ENCODE measurements at places on chromosomes 7 and 10.

GRCh38 chr7:106419455-106420182, 134.8 kb upstream of the NAMPT start:
- DNase-seq, result no peak

DNA sequence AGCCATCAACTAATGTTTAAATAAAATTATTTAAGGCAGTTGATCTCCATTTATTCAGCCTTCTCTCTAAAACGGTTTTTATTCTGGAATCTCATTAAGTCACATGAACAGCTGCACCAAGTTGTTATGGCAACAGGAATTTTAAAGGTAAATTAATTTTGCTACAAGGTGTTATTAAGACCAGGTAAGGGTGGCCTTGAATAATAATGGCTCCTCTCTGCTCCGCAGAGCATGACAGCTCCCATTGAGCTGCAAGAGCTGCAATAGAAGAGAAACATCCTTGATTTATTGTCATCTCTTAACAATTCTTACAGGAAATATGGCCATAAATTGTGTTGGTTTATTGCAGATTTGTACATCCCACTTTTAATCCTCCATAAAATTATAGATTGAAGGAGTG, 165.8 kb downstream of the KLF6 start:
- DNase-seq, result no peak

DNA sequence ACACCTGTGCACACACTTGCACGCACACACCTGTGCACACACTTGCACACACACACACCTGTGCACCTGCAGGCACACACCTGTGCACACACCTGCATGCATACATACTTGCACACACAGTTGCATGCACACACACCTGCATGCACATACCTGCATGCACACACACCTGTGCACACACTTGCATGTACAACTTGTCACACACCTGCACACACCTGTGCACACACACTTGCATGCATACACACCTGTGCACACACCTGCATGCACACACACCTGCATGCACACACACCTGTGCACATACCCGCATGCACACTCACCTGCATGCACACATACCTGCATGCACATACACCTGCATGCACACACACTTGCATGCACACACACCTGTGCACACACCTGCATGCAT, 150.1 kb upstream of the RHEB start:
- no peak for DNase-seq

DNA sequence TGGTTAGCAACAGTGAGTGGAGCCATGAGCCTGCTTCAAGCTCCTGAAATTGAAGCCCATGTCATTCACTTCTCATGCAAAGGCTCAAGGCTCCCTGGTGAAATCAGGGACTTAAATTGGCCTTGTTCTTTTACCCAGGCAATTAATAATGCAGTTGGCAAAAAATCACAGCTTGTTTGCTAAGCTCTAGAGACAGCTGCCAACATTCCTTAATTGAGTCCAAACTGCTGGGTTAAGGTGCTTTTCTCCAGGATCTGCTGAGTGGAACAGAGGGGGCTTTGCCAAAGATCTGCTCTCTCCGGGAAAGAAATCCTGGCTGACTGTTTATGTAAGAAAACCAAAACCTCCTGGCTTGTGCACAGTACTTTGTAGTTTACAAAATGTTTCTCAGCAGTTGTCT, 257.6 kb upstream of the GHITM start:
- DNase-seq, result no peak

DNA sequence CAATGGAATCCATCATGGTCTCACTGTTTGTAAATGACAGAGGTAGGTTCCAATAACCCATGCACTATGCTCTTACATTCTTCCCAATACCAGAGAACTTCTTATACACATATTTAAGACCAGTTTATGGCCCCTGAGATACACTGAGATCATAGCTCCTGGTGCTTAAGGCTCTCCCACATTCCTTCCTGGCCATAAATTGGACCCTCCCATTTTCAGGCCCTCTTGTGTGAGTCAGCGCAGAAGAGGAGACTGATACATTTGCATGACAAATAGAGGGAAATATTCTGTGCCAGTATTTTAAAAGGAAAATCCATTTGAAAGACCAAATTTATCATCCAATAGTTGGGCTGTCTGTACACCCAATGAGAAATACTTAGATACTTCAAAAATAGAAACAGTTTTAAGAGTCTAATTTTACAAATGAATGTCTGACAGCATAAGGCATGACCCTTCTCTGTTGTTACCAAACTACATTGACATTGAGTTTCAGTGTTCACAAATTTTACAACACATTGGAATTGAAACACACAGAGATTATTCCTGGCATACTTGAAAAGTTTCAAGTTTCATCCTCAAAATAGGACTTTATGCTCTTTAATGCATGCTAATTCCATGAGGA, 35.3 kb downstream of the SLC16A9 start:
- DNase-seq, result no peak

- DNase-seq, result no peak
These were observed 67.7 kb downstream of the AKR1B1 start for GRCh38 chr7:134391223-134391622.

- DNase-seq, result no peak
These were observed 648.6 kb upstream of the CELF2 start for GRCh38 chr10:10368951-10369576.

- no peak for DNase-seq
These were observed 11.8 kb downstream of the GPR146 start for GRCh38 chr7:1055956-1056784.

- DNase-seq, result no peak
These were observed 16.1 kb downstream of the MYO1G start for GRCh38 chr7:44962483-44963251.

- DNase-seq, result no peak
These were observed 115.5 kb upstream of the LAMB4 start for GRCh38 chr7:108245523-108246226.

GRCh38 chr7:24902276-24902675, 77.7 kb downstream of the OSBPL3 start:
- DNase-seq, result no peak

DNA sequence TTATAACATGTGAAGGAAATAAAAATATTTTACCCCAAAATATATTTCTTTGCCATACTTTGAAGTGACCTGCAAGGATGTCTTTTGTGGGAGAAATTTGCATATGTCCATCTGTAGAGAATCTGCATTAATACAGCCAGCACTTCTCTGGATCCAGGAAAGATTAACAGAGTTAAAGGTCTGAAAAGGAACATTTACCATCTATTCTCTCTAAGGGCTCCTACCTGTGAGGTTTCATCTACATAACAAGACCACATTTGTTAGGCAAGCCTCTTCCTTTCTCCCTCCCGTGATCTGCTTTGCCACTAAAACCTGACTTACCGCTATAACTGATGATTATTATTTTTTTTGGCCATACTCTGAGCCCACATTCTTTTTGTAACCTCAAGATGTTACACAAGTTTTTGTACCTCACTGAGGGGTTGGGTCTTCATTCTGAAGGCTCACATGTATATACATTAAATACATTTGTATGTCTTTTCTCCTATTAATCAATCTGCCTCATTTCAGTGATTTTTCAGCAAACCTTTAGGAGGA, 129.4 kb downstream of the AKR1D1 start:
- DNase-seq, result no peak

DNA sequence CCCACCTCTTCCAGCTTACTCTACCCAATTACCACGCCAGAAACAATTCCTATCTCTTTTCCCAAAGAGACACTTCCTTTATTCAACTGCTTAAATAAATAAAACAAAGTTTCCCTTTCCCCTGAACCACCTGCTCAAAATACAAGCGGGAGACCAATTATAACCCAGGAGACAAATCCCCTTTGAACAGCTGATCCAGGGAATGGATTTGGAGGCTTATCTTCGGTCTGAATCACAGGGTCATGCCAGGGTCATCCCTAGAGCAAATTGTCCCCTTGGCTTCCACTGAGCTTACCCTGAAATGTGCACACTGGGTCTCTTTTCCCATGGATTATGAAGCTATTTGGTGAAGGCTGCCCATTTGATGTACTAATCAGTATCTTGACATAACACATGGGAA, 99.9 kb upstream of the JAZF1 start:
- DNase-seq, result no peak

GRCh38 chr7:50920031-50920635, 137.4 kb upstream of the GRB10 start:
- no peak for DNase-seq

DNA sequence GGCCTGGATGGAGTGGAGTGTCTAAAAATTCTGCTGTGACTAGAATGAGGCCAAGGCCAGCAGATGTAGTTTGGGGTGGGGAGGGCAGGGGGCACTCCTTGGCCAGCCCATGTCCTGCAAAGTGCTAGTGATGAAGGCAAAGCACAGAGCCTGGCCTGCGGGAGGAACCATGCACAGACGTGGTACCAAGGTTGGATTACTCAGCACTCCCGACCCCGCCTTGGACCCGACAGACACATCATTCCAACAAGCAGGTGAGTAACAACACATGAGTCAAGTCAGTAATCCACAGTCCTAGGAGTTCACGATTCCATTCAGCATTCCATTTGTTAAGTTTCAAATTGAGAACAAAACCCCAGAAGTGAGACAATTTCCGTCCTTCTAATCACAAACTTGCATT, 317.3 kb downstream of the TCERG1L start:
- no peak for DNase-seq

- no peak for DNase-seq
These were observed 41.5 kb downstream of the LGI1 start for GRCh38 chr10:93799155-93799708.

DNA sequence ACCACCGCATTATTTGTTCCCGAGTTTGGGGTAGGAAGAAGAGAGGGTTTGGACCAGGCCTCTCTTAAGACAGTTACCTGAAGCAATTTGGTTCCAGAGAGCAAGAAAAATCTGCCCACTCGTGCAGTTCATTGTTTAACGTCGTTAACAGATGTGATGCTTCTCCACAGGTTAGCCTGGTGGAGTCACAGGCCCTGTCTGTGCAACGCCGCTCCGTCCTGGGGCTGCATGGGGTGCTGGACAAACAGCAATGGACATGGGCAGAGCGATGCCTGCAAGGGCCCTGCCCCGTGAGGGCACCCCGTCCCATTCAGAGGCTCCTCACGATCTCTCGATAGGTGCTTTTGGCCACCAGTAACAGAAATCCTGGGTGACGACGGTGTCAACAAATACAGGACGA, 9.7 kb downstream of the FOXL3 start:
- DNase-seq, result no peak

DNA sequence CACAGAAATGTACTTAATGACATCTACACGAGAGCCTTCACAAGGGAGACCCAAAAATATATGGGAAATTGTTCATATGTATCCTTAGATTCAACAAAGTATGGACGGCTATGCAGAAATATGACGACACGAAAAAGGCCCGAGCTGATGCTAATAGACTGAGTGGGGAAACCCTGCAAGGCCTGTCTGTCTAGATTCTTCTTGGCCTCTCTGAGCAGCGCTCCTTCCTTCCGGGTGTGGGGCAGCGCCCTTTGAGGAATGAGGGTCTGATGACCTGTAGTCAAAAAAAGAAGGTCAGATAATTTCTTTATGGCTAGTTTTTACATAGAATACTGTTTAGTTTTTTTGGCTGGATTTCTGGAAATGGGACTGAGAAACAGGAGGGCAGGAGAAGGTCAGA, 192.8 kb upstream of the AKR1E2 start:
- DNase-seq, result no peak

GRCh38 chr10:125350519-125350918, 190.2 kb upstream of the CTBP2 start:
- DNase-seq, result no peak

- DNase-seq, result peak; percentile 23
These were observed 219.5 kb downstream of the KIAA1217 start for GRCh38 chr10:24428410-24428782.

- no peak for DNase-seq
These were observed 43.6 kb downstream of the CNNM1 start for GRCh38 chr10:99372546-99373271.

DNA sequence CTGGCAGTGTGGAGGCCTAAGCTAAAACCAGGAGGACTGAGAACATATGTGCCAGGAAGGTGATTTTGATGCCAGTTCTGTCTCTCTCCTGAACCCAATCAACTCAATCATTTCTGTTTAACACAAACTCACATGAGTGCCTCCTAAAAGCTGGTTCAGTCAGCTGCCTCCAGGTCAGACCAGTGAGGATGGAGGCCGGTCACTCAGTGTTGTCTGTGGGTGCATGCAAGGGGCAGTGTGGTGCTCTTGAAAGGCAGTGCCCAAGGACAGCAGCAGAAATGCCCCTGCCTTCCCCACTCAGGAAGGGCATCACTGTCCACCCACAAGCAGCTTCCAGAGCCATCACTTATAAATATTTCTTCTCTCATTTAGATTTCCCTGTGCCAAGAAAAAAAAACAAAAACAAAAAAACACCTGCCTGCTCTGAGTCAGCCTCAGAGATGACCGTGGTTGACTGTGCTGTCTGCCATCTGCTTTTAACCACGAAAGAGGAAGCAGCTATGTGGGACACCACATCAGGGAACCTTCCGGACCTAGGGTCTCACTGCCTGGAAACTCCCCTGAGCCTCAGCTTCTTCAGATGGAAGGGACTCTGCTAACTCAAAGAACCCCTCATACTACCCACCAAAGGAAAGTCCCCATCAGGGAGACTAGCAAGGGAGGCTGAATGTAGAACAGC, 39.1 kb downstream of the VOPP1 start:
- DNase-seq, result peak; percentile 31

GRCh38 chr7:107291434-107291833, 122.6 kb downstream of the HBP1 start:
- no peak for DNase-seq

GRCh38 chr7:85750454-85750949, 563.6 kb upstream of the SEMA3D start:
- DNase-seq, result peak; percentile 5

DNA sequence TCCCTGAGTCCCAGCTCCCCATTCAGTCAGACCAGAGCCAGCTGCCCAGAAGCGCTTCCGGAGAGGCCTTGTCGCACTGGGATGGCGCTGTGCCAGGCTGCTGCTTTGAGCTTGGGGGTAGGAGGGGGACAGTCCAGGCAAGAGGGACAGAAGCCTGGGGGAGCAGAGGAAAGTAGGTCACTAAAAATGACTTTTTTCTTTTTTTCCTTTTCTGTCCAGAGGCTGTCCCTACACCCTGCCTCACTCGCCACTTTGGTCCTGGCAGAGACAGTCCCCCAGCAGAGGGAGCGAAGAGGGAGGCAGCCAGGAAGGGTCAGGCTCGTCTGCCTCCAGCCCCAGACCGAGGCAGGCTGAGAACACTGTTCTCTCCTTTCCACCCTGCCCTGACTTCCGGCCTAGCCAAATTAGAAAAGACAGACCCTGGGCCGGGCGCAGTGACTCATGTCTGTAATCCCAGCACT, 15.8 kb upstream of the TRIM8 start:
- DNase-seq, result no peak
